Kasumi-1 (cell line): ENCODE measurements at places on chromosomes 11 and 22.

GRCh38 chr11:88117281-88117858 lies 57.9 kb downstream of the RAB38 start:
- no peak for DNase-seq

DNA sequence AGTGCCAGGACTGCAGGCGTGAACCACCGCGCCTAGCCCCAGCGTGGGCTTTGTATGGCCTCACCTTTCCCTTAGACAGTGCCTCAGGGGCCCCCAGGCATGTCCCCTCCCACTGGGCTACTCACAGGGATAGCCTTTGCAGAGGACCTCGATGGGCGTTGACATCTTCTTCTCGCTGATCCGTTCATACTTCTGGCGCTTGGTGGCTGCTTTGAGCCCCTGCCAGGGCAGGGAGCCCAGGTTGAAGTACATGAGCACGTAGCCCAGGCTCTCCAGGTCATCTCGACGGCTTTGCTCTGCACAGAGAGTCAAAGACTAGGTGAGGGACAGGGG lies 17.5 kb downstream of the CSNK1E start:
- DNase-seq = no peak

- DNase-seq = no peak
Observed at GRCh38 chr22:17869285-17870096, 95.2 kb upstream of the BID start.

- no peak for DNase-seq
Observed at GRCh38 chr11:124760806-124761205, 1.3 kb downstream of the ESAM start.

GRCh38 chr11:47179655-47179991 lies 2.9 kb upstream of the ARFGAP2 start:
- peak; percentile 60 for DNase-seq

- no peak for DNase-seq
Observed at GRCh38 chr22:22085702-22086500, 103.3 kb upstream of the TOP3B start.

GRCh38 chr22:48337957-48338792 lies 1489.5 kb downstream of the BRD1 start:
- DNase-seq = no peak

DNA sequence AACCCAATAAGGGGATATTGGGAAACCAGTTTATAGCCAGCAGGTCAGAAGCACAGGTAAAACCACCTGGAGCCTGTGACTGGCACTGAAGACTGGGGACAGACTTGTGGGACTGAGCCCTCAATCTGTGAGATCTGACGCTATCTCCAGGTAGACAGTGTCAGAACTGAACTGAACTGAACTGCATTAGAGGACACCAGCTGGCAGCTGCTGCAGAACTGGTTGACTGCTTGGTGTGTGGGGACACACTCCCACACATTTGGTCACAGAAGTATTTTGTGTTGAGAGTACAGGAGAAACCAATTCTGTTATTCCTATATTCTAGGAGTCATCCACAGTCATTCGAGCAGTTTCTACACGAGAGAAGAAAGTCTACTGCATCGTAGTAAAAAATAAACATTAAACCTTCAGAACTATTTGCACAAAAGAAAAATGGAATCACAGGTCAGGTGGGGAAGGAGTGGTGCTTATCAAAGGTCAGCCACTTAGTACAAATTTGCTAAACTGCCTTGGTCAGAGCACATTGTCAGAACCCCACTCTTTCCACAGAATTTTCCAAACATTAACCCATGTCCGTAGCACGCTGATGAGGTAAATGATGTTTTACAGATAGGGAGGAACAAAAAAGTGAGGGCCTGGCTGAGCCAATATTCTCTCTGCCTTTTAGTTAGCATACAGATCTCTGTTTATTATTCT lies 77.2 kb downstream of the SIK3 start:
- no peak for DNase-seq

DNA sequence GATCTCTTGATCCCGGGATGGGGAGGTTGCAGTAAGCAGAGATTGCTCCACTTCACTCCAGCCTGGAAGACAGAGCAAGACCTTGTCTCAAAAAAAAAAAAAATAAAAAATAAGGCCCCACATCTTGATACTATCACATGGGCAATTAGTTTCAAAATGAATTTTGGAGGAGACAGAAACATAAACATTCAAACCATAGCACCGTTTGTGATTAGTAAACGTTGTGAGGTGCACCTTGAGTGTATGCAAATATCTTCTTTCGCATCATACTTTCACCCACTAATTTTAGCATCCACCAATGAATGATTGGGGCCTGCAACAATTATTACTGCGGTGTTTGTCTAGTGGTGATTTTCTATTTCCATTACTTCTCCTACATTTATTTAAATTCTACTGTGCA lies 11.0 kb upstream of the SPDYC start:
- DNase-seq = no peak

DNA sequence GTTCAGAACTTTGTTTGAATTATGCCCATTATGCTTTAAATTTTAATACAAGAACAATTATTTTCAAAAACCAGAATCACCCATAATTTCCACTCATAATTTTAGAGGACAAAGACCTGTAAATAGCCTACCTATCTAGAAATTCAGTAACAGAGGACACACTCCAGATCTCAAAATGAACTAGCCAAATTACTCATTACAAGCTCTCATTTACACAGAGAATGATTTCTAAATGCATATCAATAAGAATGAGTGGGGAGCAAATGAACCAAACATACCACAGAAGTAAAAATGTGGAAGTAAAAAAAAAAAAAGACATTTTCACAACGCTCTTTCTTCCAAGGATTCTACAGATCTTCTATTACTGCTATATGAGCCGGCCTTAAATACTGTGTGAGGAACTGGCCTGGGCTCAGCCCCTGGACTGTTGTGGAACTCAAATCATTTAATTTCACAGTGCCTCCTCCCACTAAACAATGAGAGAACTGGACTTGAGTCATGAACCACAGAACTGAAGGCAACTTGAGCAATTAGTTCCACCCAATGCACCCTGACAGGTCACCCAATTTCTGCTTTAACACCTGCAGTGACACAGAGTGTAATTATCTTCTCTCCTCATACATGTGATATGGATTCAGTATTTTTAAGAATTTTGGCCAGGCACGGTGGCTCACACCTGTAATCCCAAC lies 8.0 kb downstream of the MRTFA start:
- no peak for DNase-seq

DNA sequence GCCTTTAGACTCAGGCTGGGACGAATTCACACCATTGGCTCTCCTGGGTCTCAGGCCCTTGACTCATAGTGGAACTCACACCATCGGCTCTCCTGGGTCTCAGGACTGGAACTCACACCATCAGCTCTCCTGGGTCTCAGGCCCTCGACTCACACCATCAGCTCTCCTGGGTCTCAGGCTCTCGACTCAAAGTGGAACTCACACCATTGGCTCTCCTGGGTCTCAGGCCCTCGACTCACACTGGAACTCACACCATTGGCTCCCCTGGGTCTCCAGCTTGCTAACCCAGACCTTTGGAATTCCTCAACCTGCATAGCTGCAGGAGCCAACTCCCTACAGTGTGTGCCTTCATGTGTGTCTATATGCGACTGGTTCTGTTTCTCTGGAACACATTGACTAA lies 56.7 kb downstream of the SHISAL1 start:
- no peak for DNase-seq

DNA sequence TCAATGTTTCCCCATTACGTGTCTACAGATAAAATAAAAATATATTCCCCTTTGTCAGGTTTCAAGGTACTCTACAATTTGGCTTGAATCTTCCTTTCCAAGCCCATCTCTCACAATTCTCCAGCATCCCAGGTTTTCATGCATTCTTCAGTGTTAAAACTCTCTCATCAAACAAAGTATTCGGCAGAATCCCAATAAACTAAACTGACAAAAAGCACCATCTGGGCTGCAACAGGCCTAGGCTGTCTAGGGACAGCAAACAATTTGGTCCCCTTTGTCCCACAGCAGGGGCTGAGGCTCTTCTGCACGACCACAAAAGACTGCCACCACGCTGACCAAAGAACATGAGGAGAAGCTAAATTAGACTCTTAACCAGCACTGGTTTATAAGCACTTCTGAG lies 159.4 kb downstream of the CADM1 start:
- no peak for DNase-seq

- peak; percentile 68 for DNase-seq
Observed at GRCh38 chr11:74311352-74311926, at the start of gene P4HA3. TSS of gene P4HA3 (minus strand) at chr11:74311640. CDS start at chr11:74311611, 29 bp downstream.

DNA sequence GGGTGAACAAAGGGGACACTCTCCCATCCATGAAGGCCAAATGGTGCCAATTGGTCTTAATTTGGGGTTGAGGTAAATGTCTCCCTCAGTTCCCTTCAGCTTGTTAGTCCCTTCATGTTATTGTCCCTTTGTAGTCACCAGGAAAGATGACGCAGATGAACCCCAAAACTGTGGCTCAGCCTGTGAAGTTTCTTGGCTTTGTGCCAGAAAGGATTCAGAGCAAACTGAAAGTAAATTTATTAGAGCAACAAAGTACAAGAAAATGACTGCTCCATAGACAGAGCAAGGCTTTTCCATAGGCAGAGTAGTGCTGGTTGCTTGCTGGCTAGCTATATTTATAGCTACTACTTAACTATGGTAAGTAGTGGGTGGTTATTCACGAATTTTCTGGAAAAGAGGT lies 16.7 kb downstream of the OR4C3 start:
- no peak for DNase-seq

- no peak for DNase-seq
Observed at GRCh38 chr11:120058931-120059330, 79.0 kb downstream of the TRIM29 start.

GRCh38 chr11:3944198-3944597 lies 88.7 kb downstream of the STIM1 start:
- DNase-seq = no peak

GRCh38 chr11:130737866-130738431 lies 178.3 kb downstream of the SNX19 start:
- no peak for DNase-seq

DNA sequence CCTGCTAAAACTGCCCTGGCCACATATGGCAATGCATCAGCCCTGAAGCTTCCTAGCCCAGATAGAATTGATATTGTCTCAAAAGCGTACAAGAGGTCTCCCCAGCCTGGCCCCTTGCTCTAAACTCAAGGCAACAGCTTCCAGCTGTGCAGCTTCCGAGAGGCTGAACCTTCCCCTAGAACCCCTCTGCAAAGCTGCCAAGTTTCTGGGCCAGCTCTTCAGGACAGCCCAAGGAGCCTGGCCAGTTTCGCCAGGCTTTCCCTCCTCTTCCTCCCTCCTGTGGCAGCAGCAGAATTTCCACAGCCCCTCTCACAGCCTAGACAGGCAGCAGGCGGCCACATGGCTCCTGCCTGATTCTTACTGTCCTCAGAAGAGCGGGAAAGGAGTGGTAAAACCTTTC lies 34.5 kb downstream of the NUMA1 start:
- DNase-seq = no peak

DNA sequence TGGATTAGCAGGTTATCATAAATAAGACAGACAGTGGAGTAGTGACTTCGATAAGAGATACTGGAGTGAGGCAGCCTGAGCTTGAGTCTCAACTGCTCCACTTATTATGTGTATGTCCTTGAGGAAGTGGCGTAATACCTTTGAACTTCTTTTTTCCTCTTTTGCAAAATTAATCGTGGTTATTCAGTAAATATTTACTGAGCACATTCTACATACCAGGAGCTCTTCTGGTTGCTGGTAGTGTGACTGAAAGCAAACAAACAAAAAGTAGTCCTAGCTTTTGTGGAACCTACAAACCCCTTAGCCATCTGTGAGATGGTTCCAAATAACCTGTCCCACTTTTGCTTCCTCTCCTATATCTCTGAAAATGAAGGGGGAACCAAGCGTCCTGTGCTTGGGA lies 125.6 kb upstream of the ASPHD2 start:
- no peak for DNase-seq

DNA sequence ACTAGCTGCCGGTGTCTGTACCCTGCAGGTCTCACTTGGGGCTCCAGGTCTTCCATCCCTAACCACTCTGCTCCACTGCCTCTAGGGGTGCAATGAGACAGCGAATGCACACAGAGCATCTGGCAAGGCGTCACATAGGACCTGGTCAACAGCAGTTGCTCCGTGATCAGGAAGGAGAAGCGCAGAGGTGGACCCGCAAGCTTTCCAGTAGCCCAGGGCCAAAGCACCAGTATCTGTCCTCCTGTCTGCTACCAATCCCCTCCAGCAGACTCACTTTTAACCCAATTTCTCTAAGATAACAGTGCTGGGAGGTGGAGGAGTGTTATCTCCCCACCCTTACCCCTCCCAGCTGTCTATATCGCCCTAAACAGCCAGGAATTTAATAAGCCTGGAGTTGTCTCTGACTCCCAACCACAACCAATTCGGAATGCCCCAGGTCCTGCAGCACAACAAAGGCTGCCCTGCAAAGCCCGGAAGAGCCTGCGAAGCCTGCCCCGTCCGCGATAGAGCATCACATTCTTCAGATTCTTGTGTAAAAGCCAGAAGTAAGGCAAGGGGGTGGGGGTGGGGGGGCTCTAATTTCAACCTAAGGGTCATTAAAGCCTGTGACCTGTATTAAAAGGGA lies 19.3 kb downstream of the MYH9 start:
- no peak for DNase-seq

- DNase-seq = peak; percentile 8
Observed at GRCh38 chr11:66857234-66857926, 516 bp downstream of the LRFN4 start.

DNA sequence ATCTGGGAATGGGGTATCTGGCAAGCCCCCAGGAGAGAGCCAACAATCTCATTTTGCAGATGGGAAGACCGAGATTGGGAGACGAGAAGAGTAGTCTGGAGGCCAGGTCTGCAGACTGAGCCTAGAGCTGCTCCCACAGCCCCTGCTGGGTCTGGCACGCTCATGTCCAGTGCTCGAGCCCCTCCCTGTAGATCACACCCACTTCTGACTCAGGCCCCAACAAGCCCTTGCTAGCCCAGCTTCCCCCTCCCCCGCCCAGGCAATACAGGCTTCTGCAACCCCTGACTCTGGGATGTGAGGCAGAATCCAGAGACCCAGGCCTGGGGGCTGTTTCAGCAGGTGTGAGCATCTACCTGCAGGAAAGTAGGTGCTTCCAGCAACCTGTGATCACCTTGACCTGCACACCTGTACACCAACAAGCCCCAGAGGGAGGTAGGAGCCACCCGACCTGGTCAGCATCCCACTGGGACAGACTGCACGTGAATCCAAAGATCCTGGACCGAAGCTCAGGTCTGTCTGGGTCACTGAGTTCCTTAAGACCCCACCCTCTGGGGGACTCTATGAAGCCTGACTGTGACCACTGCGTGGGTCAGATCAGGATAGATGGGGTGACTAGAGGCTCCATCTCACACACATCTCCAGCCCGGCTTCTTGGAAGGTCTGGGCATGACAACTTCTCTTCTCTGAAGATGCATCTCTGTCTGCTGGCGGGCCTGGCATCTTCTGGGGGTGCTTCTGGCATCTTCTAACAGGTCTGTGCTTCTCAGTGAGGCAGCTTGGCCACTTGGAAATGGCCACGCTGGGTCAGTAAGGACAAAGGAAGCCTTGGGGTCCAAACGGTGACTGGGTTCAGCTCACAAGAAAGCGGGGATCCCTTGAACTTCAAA lies 29.3 kb downstream of the LINC01488 start:
- DNase-seq = no peak

DNA sequence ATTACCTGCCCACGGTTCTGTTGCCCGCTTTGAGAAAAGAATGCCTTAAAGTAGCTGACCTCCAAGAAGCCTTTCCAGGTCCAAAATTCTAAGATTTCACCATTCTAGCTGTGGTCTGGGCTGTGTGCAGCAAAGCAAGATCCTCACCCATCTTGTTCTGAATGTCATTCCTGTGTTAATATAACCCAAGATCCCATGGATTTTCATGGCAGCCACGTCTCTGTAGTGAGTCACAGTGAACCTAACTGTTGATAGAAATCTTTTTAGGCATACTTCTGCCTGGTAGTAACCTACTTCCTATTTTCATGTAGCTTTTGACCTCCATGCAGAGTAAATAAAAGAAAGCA lies 210.0 kb downstream of the NAV2 start:
- DNase-seq = no peak

- DNase-seq = peak; percentile 82
Observed at GRCh38 chr11:119373921-119374631, 7.4 kb downstream of the USP2 start.
